Motor neuron (in vitro differentiated cells): ENCODE measurements at places on chromosomes 1 and 21. TPM values are rescaled to one million over a fixed set of nuclear protein-coding genes. Genes with fewer than 3 reads are reported as not detected.

Gene BCL10
- total RNA-seq, result 21.6 and 27.4 TPM in 2 replicates

Gene OR10J1
- 0.31 TPM in 1 of 2 replicates, not detected in the other for total RNA-seq

Gene MMP23B
- 11.8 and 15.2 TPM in 2 replicates for total RNA-seq

Gene ZNF697
- 44.9 and 45.8 TPM in 2 replicates for total RNA-seq

Gene TSPAN1
- total RNA-seq, result 0.35 and 1.0 TPM in 2 replicates

Gene AGT
- total RNA-seq, result 0.27 and 0.31 TPM in 2 replicates

Gene PHTF1
- 23.8 and 27.8 TPM in 2 replicates for total RNA-seq

Gene ZFP69
- total RNA-seq, result 7.2 and 9.4 TPM in 2 replicates
